Renal pelvis (tissue), 12 donors: ENCODE measurements at places on chromosomes 3 and 15. TPM values are rescaled to one million over a fixed set of nuclear protein-coding genes. Genes with fewer than 3 reads are reported as not detected.

CPB1 gene
- polyA plus RNA-seq = 0.73 TPM

P3H2 gene
- 98.8 TPM for polyA plus RNA-seq

DNA sequence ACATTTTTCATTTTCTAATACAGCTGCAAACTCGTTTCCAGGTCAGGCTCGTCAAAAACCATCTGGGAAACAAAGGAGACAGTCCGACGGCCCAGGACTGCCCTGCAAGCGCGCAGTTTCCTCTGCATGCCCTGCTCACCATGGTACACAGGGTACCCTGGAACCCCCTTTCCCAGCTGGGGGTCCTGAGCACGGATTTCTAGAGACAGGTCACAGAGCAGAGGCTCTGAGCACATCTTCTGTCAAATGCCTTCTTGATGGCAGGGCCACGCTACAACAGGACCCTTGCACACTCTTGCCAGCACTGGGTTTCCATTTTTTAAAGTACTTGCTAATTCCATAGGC, 8.1 kb downstream of the ZXDC start:
- DNase-seq = no peak

DNA sequence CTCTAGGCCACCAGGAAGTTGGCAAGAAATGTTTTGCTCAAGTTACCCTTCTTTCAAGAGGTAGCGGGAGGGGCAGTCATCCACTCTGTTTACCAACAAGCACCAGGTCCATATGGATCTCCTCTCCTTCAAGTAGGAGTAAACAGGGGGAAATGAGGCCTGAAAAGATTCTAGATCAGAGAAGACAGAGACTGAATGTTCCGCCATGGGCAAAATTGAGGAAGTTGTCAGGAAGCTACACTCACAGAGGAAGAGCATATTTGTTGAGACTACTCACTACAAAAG, 81.6 kb downstream of the KLF15 start:
- DNase-seq = no peak

GRCh38 chr3:155843569-155843968, 10.7 kb downstream of the SLC33A1 start:
- DNase-seq = no peak

DNA sequence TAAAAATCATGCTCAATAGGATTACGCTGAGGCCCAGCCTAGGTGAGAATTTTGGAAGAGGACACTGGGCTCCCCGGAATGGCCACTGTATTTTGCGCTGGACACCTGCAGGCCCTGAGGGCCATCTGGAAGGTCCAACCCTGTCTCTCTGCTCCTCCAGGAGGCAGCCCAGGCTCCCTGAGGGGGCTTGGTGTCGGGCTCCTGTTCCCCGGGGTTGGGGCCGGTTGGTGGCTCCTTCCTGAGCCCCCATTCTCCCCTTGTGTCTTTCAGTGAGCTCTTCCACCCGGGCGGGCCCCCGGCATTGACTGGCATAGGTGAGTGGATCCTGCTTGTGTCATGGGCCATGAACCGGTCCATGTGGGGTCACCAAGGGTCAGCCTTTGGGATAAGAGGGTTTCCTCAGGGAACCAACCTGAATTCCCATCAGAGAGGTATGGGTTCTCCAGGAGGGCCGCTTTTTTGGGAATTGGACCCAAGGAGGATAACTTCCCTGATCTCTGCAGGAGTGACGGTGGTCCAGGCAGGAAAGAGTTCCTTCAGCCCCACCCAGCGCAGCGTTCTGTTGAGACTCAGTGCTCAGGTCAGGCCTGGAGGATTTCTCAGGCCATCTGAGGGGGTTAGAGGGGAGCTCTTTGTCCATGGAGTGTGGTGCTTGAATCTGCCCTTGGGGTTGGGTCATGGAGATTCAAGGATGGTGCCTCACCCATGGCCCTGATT, 187.8 kb downstream of the UBE3A start:
- no peak for DNase-seq

DNA sequence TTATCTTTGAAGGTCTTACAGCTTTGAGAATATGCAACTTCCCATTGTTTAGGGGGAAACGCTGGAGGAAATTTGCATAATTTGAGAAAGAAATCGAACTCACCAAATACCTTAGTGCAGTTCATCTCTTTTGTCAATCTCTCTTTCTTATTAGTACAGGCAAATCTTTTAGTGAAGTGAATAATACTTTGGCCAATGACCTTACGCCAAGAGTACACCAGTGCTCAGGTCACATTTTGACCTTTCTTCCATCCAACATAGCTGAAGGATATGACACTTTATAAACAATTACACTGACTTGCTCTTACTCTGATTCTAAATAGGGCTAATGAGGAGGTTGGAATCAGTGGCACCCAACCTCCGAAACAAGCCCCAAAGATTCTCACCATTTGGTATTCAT, 494.8 kb downstream of the FOXP1 start:
- no peak for DNase-seq
